M059J (cell line): ENCODE measurements at places on chromosomes 13 and 19. TPM values are rescaled to one million over a fixed set of nuclear protein-coding genes. Genes with fewer than 3 reads are reported as not detected.

DNA sequence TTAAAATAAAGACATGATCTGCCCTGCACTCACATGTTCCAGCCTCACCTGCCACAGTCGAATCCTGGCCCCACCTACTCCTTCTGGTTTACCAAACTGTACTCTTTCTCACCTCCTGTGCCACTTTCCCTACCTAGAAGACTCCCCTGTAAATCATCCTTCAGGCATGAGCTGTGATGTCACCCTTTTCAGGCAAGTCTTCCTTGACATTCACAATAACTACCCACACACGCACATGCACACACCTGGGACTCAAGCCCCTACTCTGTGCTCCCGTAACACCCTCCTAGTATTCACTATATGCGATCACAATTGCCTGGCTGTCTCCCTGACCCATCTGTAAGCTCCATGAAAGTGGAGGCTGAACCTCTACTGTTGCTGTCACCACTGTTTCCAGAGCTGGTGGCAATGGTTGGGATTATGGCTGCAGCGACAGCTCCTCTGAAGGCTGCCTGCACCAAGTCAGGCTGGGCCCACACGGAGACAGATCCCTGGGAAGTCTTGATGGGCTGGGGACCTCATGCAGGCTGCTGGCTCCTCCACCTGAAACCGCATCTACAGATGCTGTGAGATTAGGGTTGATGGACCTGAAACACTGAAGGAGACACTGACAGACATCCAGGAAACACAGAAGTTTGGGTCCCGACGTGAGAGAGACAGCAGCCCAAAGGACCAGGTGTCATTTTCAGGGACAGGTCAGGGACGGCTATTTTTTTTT lies 611.1 kb downstream of the UQCRFS1 start:
- no peak for DNase-seq

GRCh38 chr13:111036665-111037064 lies 78.4 kb upstream of the ARHGEF7 start:
- DNase-seq, result no peak

PCDH9 gene
- 0.05 TPM in 1 of 2 replicates, not detected in the other for total RNA-seq

DNA sequence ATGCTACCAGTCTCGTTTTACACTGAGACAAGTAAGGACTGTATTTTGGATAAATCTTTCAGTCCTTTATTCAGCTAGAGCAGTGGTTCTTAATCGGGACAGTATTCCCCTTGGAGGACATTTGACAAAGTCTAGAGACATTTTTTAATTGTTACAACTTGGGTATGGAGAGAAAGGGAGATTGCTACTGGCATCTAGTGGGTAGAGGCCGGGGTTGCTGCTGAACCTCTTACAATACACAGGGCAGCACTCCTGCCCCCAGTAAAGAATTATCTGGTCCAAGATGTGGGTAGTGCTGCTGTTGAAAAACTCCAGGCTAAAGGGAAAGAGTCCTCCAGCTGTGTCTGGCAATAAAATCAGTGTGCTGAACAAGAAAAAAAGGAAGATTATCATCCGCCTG lies 334.8 kb downstream of the SLC7A1 start:
- DNase-seq, result no peak

GRCh38 chr19:42051166-42052115 lies 18.6 kb downstream of the GRIK5 start:
- DNase-seq, result peak; percentile 93

- peak; percentile 82 for DNase-seq
These were observed 3.0 kb downstream of the GADD45B start for GRCh38 chr19:2478756-2479555.

DNA sequence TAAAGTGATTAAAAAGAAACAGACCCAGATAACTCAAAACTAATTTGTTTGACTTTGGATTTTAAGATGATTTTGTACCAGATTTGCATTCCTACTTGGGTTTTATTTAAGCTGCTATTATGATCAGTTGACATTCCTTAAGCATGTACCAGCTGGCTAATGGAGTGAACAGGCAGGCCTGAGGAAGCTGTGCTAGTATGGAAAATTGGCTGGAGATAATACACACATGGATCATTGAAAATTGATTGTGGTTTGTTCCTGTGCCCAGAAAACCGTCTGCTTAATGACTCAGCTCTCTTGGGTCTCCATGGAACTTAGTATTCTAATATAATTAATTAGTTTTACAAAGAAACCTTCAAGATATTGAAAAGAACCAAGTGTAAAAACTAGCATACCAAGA lies 22.6 kb downstream of the POLR1D start:
- DNase-seq, result peak; percentile 48

- peak; percentile 74 for DNase-seq
These were observed at the start of gene VWA8 for GRCh38 chr13:41960637-41961465. VWA8 (minus strand) TSS chr13:41961109; CDS start chr13:41961015, 94 bp downstream.

GJA3 gene
- not detected in 2 replicates for total RNA-seq

DNA sequence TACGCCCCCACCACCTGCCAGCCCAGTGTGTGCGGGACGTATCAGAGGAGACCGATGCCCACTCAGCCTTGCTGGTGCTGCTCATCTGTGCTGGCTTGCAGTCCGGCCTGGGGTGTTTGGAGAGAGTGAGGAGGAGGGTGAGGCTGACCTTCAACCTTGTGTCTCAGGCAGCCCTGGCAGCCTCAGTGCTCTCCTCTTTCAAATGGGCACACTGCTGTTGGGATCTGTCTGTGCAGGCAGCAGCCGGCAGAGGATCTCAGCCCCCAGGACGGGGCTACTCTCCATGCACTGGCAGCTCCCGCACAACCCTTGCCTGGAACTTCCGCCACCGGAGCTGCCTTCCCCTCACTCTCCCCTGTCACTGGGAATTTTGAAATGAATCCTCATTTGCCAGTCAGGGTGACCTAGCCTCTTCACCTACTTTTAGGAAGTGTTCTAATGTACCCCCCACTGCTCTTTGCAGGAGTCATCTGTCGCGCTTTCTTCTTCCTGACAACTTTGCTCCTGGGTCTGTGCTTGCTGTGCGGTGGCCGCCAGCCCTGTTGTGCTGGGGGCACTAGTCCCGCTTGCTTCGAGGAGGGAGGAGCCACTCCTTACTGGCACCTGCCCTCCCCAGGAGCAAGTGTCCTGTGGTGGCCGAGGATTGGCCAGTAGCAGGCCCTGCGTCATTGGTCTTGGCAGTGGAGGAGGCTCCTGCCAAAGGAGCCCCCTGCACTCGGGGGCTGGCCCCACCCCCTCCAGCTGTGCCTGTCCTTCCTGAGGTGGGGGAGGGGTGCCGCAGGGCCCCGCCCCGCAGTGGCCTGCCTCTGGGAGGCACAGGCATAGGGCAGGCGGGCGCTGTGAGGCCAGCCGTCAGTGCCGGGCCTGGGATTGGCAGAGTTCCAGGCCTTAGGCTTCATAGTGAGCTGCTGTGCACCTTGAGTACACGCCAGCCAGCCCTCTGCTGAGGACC lies 53.4 kb downstream of the TSSK6 start:
- DNase-seq, result no peak

EPSTI1 gene
- 45.6 and 73.9 TPM in 2 replicates for total RNA-seq

OR7G2 gene
- total RNA-seq, result not detected in 2 replicates

DNA sequence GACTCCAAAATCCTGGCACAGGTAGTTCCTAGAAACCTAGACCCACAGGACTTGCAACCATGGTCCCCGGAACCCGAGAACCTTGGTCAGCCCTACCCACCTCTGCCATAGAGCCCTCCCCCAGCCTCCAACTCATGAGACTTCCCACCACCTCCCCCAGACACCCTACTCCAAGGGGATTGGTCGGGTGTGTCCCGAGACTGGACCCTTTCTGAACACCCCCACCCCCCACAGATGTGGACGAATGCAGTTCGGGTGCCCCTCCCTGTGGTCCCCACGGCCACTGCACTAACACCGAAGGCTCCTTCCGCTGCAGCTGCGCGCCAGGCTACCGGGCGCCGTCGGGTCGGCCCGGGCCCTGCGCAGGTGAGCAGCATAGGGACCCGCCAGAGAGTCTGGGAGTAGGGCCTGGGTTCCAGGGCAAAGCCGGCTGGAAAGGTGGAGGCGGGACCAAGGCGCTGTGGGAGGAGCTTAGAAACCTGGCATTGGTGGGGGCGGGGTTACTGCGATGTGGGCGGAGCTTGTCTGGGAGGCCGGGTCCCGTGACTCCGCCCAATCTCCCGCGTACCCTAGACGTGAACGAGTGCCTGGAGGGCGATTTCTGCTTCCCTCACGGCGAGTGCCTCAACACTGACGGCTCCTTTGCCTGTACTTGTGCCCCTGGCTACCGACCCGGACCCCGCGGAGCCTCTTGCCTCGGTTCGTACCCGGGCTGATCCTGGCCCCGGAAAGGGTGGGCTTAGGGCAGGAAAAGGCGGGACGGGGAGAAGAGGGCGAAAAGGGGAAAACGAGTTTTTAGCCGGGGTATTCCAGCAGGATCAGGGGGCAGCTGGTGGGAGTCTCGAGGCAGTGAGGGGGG lies 11.9 kb downstream of the LTBP4 start:
- no peak for DNase-seq
